CD4-positive, alpha-beta T cell treated with Interleukin-4 for 1 hour (primary cell): ENCODE measurements at places on chromosomes 16 and 17.

GRCh38 chr16:11781773-11782172 lies 15.3 kb downstream of the ZC3H7A start:
- DNase-seq = no peak

- no peak for DNase-seq
These were observed 2.8 kb downstream of the DCUN1D3 start for GRCh38 chr16:20897253-20897897.

- DNase-seq = peak; percentile 79
These were observed 29.9 kb downstream of the PLCG2 start for GRCh38 chr16:81808933-81809480.

- no peak for DNase-seq
These were observed 111.4 kb upstream of the SIAH1 start for GRCh38 chr16:48496571-48497095.

GRCh38 chr16:22815863-22816262 lies 1.9 kb downstream of the HS3ST2 start:
- DNase-seq = no peak

- DNase-seq = no peak
These were observed 10.3 kb upstream of the BAHCC1 start for GRCh38 chr17:81384929-81385319.
